Kidney glomerular epithelial cell (primary cell): ENCODE measurements at places on chromosomes 12 and 14.

DNA sequence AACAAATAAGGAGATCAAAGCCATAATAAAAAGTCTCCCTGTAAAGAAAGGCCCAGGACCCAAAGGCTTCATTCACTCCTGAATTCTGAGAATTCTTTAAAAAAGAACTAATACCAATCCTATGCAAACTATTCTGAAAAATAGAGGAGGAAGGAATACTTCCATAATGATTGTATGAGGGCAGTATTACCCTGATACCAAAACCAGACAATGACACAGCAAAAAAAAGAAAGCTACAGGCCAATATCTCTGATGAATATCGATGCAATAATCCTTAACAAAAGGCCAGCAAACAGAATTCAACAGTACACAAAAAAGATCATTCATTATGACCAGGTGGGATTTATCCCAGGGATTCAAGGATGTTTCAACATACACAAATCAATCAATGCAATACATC, 457.8 kb upstream of the FBXO33 start:
- DNase-seq, result no peak

DNA sequence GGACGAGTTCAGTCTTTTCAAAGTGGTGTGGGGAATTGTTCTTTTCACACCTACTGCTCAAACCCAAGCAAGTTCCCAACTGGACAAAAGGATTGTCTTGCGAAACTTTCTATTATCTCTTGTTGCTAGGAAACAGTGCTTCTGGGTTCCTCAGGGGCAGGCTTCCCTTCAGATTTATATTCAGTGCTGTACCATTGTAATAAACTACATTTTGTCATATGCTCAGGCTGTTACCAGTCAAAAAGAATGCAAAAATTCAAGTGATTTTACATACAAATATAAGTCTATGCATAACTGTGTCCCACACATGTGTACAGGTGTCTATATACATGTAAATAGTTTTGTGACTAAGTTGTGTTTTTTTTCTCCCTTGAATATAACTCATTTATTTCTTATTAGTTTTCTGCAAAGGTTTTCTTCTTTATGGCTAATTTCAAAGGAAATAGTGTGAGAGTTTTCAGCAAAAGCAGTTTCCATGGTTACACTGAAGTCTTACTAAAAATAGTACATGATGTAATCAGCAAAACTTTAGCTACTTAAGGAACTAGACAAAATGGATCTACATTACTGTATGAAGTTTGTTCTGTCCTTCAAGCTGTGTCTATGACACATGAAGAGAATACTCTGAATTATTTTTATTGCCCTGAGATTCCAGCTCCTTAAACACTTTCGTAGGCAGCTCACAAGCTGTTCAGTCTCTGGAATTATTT, 430.2 kb upstream of the TMPO start:
- DNase-seq, result no peak

- DNase-seq, result no peak
Measured at GRCh38 chr12:9615420-9616136, 7.9 kb upstream of the KLRB1 start.

GRCh38 chr12:75862692-75863471, 168.7 kb downstream of the PHLDA1 start:
- no peak for DNase-seq

DNA sequence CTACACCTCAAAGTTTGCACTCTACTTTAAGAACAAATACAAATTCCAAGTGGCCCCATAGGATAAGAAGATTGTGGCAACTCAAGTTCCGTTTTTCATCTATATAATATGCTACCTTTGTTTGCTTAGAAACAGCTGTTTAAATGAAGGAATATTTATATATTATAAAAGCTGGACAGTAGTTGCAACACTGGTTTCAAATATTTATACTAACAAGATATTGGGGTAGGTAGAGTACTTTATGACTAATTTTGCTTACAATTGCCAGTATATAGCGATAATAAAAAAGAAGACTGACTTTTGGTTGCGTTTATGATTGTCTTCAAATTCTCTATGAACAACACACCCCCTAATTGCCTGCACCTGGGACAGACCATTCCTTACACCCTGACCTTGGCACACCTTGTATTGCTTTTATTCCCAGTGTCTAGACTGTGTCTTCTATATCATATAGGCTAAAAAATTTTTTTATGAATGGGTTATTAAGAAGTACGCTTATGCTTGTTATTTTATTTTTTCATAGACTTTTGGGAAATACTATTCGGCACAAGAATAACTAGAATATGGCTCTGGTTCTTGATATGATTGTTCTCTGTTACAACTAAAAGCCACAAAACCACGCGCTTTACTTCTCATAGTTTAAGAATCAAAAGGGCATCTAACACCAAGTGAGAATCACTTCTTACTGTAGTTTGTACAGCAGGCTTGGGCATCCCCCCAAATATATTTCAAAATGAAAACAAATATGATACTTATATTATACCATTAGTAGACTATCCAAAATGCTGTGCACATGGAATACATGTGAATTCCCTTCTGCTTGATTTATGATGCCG, 455.4 kb upstream of the DCN start:
- DNase-seq, result no peak

DNA sequence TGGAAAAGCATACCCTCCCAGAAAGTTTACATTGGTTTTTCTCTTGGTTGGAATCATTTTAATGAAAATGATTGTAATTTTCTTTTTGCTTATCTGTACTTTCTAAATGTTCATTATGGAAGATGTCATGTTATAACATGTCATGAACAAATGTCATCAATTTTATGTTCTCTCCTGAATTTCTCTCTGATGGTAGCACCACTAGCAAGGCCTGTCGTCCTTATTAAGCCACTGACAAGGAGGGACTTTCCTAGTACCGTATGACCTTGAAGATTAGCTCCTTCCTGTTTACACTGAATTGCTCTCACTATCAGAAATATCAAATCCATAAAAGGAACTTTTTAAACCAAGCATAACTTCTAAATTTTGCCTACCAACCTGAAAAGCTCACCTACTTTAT, 99.0 kb downstream of the ESR2 start:
- DNase-seq, result no peak

DNA sequence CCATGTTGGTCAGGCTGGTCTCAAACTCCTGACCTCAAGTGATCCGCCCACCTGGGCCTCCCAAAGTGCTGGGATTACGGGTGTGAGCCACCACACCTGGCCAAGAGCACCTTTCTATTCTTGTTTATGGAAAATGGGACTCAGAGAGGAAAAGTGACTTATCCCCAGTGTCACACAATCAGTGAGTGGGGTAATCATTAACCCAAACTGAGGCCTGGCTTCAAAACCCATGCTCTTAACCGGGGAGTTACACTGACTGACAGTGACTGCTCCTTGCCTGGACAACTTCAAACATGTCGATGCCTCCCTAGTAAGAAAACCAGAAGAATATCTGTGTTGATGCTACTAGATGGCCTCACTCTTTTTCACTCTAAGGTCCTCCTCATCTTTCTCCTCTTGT, 7.3 kb downstream of the CLEC7A start:
- DNase-seq, result no peak

DNA sequence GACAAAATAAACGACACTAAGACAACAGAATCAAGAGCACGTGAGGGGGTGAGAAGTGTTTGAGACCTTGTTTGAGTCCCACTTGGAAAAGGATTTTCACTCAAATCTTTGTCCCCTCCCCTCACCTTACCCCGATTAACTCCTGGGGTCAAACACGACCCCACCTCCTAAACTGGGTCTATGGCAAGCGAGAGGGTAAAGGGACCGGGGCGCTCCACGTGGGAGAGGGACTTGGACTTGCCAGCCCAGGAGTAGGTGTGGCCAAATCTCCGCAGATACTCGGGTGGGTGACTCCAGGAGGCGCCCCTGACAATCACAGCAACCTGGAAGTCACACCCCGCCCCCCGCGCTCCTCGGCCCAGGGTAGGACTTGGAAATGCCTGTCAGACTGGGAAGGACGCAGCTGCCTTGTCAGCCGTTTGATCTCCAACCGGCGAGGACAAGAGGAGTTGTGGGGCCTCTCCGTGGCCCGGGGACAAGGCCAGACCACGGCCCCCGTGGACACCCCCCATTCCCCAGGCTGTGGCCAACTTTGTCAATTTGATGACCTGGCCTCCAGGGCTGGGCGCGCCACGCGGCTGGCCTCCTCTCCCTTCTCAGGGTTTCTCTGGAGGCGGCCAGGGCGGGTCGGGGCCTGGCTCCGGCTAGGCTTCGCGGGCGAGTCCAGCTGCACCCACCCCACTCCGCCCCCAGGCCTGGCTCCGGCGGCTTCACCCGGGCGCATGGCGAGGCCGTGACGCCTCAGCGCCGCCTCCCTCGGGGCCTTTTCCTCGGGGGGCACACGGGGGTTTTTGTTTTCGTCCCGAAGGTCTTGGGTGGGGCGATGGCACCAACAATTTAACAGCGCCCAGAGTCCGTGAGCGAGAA, 1.1 kb upstream of the BCL11B start:
- no peak for DNase-seq

- DNase-seq, result no peak
Measured at GRCh38 chr12:97316321-97316720, 146.3 kb upstream of the RMST start.

GRCh38 chr14:67515386-67516079, 17.6 kb upstream of the PLEKHH1 start:
- no peak for DNase-seq

GRCh38 chr12:120642826-120643225, 2.4 kb downstream of the CABP1 start:
- DNase-seq, result no peak

DNA sequence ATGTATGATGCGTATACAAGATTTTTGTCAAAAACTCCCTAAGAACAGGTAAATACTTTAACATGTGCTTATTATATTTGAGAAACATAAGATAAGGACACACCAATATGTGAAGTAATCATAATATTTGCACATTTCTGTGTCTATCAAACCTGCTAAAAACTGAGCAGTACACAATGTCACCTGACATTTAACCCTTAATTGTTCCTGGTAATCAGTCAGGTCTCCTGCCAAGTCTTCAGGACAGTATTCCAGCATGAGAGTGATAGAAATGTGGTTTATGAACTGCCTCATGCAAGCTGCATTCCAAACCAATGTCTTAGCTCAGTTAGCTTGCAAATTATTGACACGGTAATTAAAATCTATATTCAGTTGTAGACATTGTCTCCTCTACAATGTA, 4.2 kb downstream of the SOX5 start:
- no peak for DNase-seq

DNA sequence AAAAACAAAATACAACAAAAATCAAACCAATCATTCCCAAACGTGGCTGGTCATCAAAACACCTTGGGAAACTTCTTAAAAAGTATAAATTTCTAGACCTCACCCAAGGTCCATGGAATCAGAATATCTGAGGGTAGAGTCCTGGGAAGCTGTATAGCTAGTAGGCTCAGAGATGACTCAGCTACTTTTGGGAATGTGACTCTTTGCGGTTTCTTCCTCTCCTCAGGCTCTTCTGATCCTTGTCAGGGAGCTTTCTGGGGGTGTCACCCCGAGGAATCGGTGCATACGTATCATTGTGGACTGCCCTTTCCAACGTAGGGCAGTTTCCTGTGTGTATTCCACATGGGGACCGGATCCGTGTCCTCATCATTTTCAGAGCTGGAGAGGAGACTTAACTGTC, 14.8 kb downstream of the JDP2 start:
- DNase-seq, result no peak

DNA sequence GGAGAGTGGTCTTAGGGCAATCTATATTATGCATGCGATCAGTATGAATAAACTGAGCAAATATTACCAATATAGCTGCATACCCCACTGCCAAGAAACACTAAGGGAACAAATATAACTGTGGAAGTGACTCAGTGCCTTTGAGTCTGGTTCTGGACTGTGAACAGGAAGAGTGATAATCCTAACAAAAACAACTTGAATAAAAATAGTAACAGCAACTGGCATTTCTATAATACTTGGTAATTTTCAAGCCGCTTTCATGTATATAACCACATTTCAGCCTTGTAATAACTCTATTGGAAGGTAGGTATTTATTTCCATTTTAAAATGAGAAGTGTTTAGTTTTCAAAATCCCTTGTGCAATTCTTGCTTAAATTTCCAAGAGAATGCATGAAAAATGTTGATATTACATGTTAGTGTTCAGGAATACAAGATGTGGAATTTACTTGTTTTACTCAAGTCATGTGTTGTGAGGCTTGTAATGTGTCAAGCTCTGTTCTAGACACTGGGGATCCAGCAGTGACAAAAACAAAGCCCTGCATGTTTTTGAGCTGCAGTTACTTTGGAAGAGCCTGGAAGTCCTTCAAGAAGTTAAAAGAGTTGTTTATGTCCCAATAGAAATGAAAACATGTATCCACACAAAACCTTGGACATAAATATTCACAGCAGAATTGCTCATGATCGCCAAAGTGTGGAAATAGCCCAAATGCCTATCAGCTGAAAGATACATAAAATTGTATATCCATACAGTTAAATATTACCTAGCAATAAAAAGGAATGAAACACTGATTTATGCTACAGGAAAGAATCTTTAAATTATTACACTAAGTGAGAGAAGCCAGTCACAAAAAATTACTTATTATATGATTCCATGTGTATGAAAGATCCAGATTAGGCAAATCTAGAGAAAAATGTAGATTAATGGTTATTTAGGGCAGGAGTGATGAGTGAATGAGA, 338.1 kb upstream of the TMEM132C start:
- DNase-seq, result no peak

GRCh38 chr14:79862045-79862444, 349.3 kb downstream of the DIO2 start:
- no peak for DNase-seq
